ENCODE measurements at places on chromosomes 1 and 21.

- DNase-seq: no peak
Observed at GRCh38 chr1:177300431-177300830, 129.7 kb downstream of the BRINP2 start.

GRCh38 chr1:64663668-64664067, 81.2 kb upstream of the RAVER2 start:
- no peak for DNase-seq

- no peak for DNase-seq
Observed at GRCh38 chr1:91613595-91613994, 112.9 kb downstream of the CDC7 start.

DNA sequence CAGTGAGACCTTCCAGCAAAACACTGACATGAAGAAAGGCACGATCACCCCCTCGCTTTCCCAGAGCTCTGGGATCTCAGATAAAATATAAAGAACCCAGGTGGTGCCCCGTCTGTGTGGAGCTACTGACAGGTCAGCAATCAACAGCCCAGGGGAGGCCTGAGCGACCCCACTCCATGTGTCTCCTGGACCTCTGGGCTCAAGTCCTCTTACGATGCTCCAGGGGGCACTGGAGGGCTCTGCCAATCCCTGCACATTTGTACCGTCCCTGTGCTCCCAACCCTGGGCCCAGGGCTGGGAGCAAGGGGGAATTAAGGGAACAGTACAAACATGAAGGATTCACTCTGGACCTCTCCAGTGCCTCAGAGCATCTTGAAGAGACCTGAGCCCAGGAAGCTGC, 12.5 kb downstream of the S100A7A start:
- no peak for DNase-seq
